ENCODE measurements at places on chromosomes 3 and 15. TPM values are rescaled to one million over a fixed set of nuclear protein-coding genes. Genes with fewer than 3 reads are reported as not detected.

CLDN11 gene
- total RNA-seq, result not detected

BOC gene
- 15.0 TPM for total RNA-seq

DNA sequence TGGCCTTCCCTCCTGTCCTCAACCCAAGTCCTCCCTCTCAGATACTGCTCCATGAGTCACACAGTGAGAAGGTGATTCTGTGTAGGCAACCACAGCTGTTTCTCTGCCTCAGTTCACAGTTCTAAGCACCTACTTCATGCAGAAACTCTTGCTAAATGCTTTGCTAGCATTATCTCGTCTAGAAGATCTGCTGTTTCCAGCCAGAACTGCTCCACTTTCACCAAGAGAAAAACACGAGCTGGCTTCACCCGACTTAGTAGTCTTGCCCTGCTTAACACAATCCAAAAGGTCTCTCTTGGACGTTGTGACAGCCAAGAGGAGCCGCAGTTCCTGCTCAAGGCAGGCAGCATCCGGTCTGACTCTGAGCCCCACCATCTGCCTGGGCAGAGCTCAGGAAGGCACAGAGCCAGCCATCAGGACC lies 272.1 kb downstream of the UACA start:
- DNase-seq, result peak; percentile 34

DNA sequence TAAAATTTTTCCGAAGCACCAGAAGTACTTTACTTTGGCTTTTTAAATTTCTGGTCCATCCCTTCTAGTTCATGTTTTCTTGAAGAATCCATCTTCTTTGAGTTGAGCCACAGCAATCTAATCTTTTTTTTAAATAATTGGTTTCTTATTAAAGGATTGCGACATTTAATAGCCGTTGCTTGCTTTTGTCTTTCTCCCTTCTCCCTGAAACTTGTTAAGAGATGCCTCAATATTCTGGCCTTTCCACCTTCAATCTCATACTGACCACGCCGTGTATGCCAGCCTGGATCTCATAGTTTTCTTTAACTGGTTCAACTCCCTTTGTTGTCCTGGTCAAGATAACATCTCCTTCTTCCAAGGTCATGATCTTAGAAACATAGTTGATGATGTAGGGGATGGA lies 18.4 kb upstream of the RPLP1 start:
- no peak for DNase-seq

- DNase-seq, result no peak
These were observed 309.8 kb upstream of the CTDSPL start for GRCh38 chr3:37551857-37552256.

GRCh38 chr3:11154036-11154952 lies at the start of gene HRH1:
Gene HRH1, plus strand, starts transcription at chr3:11154493. Its CDS starts 104,545 bp downstream, at chr3:11259038.
- peak; percentile 36 for DNase-seq

DNA sequence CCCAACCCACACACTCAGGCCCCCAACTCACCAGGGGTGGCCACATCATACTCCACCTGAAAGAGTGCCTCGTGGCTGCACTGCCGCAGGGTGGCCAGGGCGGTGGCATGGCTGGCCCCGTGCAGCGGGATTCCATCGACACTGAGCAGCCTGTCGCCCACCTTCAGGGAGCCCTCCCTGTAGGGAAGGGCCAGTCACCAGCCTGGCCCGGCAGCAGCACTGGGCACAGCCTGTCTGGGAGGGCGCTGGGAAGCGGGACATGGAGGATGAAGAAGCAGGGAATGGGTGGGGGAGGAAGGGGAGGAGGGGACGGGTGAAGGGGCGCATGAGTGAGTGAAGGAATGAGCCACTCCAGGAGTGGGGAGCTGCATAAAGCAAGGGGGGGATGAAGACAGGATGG lies 18.5 kb downstream of the GRIP2 start:
- DNase-seq, result no peak

NFKBIZ gene
- 85.8 TPM for total RNA-seq

CYP8B1 gene
- not detected for total RNA-seq

GRCh38 chr3:45758871-45759270 lies 37.5 kb downstream of the SLC6A20 start:
- no peak for DNase-seq

DNA sequence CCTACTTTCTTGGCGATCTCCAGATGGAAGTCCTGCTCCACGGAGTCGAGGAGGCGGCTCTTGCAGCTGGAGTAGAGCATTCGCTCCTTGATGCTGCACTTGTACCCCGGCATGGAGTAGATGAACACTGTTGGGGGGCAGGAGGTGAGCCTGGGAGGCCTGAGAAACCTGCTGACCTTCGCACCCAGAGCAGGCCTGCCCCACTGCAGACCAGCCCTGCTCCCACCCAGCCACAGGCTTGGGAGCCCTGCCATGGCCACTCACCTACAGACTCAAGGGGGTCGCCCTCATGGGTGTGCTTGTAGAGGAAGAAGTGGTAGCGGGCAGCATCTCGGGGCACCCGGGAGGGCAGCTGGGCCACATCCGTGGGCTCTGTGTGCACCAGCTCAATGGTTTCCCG lies 4.2 kb upstream of the TLR9 start:
- no peak for DNase-seq

UACA gene
- total RNA-seq, result 33.6 TPM

- DNase-seq, result no peak
These were observed 218.8 kb upstream of the HES1 start for GRCh38 chr3:193917158-193917557.

LXN gene
- total RNA-seq, result 9.2 TPM

DNA sequence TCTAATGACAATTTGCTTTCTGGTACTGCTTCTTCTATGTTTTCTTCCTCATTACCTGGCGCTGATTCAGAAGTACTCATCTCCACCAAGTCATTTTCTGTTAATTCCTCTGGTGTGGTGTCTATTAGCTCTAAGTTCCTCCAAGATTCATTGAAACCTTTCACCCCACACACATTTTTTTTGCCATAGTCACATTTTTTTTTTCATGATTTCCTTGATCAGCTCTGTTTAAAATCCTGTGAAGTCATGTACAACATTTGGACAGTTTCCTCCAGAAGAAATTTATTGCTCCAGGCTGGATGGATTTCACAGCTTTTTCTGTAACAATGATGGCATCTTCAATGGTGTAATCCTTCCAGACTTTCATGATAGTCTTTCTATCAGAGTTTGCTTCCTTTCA lies 243.2 kb upstream of the VEPH1 start:
- no peak for DNase-seq

PLIN1 gene
- 0.17 TPM for total RNA-seq

DNA sequence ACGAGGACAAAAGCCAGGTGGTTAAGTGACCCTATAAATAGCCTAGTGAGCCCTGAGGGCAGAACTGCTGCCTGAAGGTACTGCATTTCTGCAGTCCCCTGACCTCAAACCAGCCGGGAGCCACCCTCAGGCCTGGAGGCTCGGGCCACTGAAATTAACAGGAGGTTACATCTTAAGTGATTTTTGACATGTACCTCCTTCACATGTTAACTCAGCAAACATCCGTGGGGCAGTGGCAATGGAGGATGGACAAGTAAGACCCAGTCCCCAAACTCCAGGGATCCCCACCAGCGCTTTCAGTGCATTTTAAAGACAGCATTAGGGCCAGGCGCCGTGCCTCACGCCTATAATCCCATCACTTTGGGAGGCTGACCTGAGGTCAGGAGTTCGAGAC lies 26.2 kb downstream of the PSTPIP1 start:
- DNase-seq, result no peak

- DNase-seq, result no peak
These were observed 20.5 kb downstream of the LCTL start for GRCh38 chr15:66545255-66545654.

GRCh38 chr3:40181182-40181581 lies 128.3 kb upstream of the EIF1B start:
- no peak for DNase-seq
